ENCODE measurements at places on chromosomes 3 and 15. TPM values are rescaled to one million over a fixed set of nuclear protein-coding genes. Genes with fewer than 3 reads are reported as not detected.

DNA sequence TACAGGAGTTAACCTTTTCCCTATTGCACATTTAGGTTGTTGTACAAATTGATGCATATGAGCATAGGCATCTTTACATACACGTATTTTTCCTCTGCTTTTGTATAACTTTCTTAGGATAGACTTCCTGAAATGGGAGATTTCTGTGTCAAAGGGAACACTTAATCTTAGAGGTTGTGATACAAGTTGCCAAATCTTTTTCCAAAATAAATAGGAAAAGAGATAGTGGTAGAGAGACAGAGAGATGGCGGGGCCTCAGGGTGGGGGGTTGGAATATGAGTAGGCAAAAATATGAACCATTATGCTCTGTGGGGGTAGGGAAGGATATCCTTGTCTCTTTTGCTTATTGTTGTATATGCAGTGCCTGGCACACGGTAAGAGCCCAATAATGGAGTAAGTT lies 70.7 kb upstream of the UBE2E1 start:
- DNase-seq: no peak

The NR1I2 gene
- total RNA-seq: 1.2 TPM

GRCh38 chr3:13019243-13020095 lies 53.8 kb downstream of the IQSEC1 start:
- DNase-seq: peak; percentile 63

The GPR87 gene
- total RNA-seq: 13.5 TPM

DNA sequence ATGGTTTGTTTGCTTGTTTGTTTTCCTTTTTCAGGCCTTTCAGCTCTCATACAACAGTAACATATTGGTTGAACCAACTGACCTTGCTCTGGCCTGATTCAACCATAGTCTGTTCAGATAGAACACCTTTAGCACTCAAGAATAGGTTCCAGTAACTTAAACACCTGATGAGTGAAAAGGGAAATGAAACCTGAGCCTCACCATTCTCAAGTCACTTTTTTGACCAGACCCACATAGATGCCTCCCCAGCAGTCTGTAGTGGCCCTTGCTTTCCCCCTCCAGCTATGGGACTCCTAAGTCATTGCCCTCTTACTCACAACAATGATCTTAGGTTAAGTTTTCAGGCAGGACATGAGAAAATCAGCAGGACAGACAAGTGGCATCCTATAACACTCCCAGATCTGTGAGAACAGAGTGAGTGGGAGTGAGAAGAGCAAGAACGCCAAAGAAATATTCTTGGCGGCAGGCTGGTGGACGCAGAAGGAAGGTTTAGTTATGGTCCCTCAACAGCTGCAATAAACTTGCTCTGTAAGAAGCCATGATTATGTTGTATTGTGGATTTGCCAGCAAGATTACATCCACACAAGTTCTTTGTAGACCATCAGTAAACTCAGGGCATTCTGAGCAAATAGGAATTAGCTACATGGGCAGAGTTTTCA lies 367.5 kb downstream of the MECOM start:
- DNase-seq: no peak

The RTP3 gene
- total RNA-seq: not detected

DNA sequence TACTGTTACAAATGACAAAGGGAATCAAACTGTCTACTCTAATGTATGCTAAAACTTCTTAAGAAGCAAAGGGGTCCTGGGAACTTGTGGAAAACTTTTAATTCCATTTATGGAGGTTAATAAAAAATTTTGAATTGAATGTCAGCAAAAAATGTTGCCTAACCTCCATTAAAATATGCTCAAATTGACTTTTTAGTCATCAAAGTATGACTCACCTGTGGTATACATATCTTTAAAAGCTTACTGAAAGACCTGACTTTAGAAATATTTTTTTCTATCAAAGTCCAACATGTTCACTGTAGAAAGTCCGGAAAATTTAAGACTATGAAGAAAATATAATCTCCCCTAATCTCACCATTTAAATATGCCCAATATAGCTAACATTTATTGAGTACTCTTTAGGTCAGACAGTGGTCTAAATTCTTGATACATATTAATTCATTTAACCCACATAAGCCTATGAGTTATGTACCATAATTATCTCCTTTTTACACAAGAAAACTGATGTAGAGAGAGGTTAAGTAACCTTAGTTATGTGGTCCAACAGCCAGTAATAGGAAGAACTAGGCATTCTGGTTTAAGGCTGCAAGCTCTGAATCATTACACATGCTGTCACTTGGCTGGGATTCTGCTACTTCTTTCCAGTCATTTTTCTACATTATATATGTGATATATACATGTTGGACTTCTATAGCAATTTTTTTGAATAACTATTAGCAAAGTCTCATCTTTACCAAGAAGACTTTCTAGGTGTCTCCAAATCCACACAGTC lies 83.6 kb downstream of the PDZRN3 start:
- no peak for DNase-seq

The ACAN gene
- total RNA-seq: 1.6 TPM

DNA sequence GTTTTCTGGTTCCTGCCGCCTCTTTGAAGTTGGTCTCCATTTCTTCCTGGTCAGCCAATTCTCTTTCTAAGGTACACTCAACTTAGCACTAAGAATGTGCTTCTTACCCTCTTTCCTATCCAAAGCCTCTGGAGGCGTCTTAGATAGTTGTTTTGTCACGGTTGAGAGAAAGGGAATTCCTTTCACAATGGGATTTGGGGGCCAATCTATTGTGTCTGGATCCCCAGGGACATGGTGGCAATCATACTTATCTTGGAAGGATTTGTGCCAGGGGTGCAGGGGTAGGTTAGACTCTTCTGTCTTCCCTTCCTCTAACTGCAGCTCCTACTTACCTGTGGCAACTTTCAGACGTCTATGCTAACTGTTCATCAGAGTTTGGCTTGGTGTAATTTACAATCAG lies 287.1 kb downstream of the SOX2 start:
- DNase-seq: no peak

- DNase-seq: no peak
Observed at GRCh38 chr3:188941103-188941502, 230.7 kb upstream of the TPRG1 start.

DNA sequence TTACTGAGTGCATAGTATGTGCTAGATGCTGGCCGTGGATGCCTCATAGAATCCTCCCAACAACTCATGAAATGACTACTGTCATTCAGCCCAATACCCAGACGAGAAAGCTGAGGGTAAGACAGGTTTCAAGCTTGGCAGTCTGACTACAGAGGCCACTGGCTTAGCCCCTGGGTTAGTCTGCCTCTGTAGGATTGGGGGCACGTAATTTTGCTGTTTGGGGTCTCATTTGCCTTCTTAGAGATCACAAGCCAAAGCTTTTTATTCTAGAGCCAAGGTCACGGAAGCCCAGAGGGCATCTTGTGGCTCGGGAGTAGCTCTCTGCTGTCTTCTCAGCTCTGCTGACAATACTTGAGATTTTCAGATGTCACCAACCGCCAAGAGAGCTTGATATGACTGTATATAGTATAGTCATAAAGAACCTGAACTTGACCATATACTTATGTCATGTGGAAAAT lies 1.0 kb upstream of the CCR5 start:
- no peak for DNase-seq

The TNFSF10 gene
- 44.1 TPM for total RNA-seq

DNA sequence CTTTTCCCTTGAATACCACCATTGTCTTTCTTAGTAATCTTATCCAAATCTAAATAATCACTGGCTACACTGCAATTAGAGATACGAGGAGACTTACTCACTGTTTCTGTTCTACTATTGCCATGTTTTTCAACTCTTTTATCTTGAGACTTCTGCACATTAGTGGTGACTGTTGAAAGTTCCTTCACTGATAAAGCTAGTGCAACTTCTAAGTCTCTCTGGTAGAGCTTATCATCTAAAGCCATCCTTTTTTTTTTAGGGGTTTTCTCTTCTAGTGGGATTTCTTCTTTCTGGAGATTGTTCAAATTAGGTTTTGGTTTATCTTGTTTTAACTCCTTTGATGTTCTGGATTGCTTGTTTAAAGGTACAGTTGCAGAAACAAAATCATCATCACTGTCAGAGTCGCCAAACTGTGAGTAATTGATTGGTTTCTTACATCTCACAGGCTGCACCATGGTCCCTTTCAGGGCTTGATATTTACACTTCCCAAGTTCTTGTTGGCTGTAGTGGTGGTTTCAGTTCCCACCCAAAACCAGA lies 37.7 kb downstream of the NCK1 start:
- DNase-seq: no peak

DNA sequence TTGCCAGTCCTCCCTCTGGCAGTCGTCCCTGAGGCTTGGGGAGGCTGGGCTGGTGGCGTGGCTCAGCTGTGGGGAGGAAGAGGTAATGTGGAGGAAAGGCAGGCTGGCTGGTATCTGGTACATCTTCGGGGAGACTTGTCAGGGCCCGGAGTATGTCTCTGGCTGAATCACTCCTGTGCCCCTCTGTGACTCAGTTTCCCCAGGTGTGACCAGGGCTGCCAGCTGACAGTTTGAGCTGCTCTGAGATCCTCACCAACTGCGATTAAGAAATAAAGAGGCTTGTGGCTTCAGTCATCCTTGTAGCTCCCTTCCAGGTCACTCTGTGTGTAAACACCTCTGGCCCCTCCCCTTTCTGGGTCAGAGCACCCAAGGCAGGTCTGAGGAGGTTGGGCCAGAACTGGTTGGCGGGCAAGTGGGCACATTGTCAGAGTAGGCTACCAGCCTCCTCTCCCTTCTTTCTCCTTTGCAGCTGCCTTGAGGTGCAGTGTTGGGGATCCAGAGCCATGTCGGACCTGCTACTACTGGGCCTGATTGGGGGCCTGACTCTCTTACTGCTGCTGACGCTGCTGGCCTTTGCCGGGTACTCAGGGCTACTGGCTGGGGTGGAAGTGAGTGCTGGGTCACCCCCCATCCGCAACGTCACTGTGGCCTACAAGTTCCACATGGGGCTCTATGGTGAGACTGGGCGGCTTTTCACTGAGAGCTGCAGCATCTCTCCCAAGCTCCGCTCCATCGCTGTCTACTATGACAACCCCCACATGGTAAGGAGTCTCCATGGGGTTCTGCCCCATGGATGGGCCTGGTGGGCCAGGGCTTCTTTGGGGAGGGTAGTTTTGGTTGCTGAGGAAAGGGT lies 3.0 kb downstream of the TEX264 start:
- no peak for DNase-seq

DNA sequence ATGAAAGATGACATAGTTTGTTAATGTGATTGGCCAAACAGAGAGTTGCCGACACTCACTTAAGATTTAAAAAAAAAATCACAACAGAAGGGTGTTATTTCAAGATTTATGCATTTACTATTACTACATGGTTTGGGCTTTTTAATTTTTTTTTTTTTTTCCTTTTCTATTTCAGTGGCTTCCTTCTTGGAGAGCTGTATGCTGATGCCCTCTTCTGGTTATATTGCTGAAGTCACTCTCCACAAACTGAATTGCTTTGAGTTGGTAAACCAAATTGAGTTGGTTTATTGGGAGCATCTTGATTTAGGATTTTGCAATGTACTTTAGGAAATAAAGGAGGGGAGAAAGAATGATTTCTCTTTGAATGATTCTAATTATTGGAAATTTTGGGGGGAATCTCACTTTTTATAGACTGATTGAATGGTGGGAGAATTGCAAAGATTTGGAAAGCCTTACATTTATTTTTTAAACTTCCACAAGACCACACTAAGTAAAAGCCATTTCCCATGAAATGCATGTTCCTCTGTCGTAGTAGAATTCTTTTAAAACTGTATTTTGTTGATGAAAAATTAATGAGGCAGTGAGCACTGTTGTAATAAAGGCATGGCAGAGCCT lies 186.6 kb upstream of the FEZF2 start:
- no peak for DNase-seq

The GABRB3 gene
- 8.3 TPM for total RNA-seq

DNA sequence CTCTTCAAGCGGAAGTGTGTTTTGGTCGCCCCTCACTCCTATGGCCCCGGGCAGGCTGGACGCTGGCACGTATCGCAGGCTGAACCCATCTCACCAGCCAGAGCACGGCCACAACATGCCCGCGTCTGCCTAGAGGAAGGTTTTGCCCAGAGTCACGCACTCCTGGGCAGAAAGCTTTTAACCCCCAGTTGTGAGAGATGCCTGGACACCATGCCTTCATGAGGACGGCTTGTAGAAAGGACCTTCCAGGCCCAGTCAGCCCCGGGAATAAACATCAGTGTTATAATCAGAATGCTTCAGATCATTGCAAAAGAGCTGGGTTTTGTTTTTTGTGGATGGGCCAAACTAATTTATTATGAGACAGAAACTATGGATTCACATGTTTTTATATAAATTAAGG lies 16.5 kb downstream of the CYFIP1 start:
- DNase-seq: no peak

GRCh38 chr3:169699536-169700050 lies 36.1 kb upstream of the MECOM start:
- DNase-seq: peak; percentile 90

GRCh38 chr3:43523454-43524053 lies 98.3 kb downstream of the ANO10 start:
- no peak for DNase-seq

DNA sequence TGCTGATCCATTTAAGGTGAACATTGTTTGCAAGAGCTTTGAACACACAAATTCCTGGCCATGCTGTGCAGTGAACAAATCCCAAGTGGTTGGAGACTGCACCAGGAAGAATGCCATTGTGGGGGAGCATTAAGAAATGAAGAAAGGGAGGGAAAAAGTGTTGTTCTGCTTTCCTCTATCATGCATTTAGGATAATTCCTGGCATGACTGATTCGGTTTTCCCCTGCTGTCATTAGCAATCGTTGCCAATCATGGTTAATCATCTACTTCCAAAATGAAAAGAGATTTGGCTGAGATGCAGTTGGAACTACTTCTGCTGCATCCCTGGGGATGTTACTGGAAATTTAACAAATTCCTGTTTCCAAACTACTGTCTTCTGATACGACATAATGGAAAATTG lies 73.7 kb upstream of the ZPLD1 start:
- DNase-seq: no peak

The CLDN16 gene
- 1.1 TPM for total RNA-seq

DNA sequence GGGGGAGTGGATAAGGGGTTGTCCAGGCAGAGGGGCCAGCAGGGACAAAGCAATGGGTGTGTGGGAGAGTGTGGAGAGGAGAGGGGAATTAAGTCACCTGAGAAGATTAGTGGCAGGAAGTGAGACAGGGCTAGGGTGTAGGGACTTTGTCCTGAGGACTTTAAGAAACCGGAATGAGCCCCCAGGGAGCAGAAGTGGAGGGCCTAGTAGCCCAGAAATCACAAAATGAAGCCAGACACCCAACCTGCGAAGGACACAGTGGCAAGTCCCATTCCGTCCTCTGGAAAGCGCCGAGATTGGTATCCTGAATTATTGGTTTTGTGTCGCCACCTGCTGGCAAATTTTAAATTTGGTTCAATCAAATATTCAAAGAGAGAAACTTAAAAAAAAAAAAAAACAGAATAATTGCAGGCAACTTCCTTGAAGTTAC lies 78.0 kb upstream of the SLC25A36 start:
- peak; percentile 69 for DNase-seq

- DNase-seq: no peak
Observed at GRCh38 chr3:143433787-143434378, 314.3 kb downstream of the CHST2 start.

The VEPH1 gene
- total RNA-seq: 10.8 TPM

GRCh38 chr3:34969513-34969912 lies 669.8 kb upstream of the ARPP21 start:
- DNase-seq: no peak

- DNase-seq: no peak
Observed at GRCh38 chr3:188106887-188107830, 46.8 kb upstream of the LPP start.
